Activated T-helper 1 cell treated with anti-CD3 and anti-CD28 coated beads, Interleukin-2, amount 50 U/mL, for 16 hours (primary cell): ENCODE measurements at places on chromosomes 6 and 20.

GRCh38 chr6:66561479-66561878 lies 854.5 kb upstream of the EYS start:
- no peak for DNase-seq

- DNase-seq: peak; percentile 39
These were observed 32.5 kb upstream of the ZNF184 start for GRCh38 chr6:27505209-27506027.

- DNase-seq: no peak
These were observed 852 bp downstream of the CST4 start for GRCh38 chr20:23687986-23688385.

- peak; percentile 11 for DNase-seq
These were observed 113.2 kb downstream of the VIP start for GRCh38 chr6:152863618-152864326.

- no peak for DNase-seq
These were observed 10.2 kb downstream of the PKIB start for GRCh38 chr6:122620428-122620827.

- DNase-seq: no peak
These were observed 92.2 kb downstream of the CEP162 start for GRCh38 chr6:84135291-84135690.

DNA sequence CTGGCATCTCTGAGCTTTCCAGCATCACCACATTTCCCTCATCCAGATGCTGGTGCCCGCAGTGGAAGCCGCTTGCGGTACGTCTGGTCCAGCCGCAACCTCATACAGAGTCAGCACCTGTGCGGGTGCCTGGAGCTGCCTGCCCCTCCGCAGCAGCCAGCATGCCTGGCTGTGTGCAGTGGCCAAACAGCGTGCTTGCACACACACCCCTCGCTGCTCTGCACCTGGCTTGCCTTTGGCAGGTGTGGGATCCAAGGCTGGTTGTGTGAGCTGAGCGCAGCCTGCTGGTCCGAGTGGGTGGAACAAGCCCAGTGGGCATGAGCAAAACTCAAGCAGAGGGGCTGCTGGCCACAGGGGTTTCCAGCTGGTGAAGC lies 3.1 kb upstream of the HINT3 start:
- no peak for DNase-seq

DNA sequence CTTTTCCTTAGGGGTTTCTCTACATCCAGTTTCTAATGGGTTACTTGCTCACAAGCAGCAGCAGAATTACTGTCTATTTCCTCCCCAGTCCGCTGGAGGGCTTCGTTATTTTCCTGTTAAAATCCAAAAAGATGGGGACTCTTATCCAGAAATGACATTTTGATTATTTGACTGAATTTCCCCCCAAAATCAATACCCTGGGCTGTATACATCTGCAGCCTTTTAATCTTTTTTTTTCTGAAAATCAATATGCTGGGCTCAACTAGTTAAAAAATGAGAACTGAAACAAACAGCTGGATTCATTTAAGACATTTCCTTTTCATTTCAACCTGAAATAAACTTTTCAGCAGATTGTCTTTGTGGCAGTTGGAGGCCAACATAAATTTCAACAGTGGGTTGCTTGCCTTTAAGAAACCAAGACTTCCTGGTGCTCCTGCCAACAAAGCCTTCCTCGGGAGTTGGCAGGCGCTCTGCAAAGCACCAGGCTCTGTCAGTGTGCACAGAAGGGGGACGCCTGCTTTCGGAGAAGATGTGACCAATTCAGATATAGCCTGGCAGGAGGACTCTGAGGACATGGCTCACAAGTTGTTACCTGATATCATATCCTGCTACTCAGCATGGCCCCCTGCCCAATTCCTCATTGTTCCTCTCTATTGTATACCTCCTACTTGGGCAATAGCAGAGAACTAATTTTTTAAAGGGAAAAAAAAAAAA lies 204.7 kb upstream of the ARG1 start:
- DNase-seq: no peak

GRCh38 chr6:155315516-155315871 lies 1.2 kb upstream of the TFB1M start:
- no peak for DNase-seq

DNA sequence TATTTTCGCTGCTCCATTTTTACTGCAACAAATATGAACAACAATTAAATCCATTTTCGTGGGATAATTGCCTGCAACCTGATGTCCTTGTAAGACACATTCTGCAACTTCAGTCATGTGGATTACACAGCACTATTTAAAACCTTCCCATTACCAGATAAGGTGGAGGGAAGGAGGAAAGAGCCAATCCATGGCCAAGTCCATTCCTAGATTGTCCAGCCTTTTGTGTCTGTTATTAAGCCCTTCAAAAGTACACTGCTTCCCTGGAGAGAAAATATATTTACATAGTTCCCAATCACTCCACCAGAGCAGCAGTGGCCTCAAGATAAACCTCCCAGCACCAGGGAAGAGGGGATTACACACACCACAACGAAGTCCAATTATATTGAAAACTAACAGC lies 347.9 kb downstream of the CDH26 start:
- DNase-seq: no peak

GRCh38 chr6:24831771-24832716 lies 33.3 kb upstream of the ARMH2 start:
- no peak for DNase-seq
